Left renal pelvis (tissue), 4 donors: ENCODE measurements at places on chromosomes 11 and 22. TPM values are rescaled to one million over a fixed set of nuclear protein-coding genes. Genes with fewer than 3 reads are reported as not detected.

DGKZ gene
- 39.4 TPM for polyA plus RNA-seq

BCO2 gene
- 5.1 TPM for polyA plus RNA-seq

FXYD2 gene
- polyA plus RNA-seq, result 365 TPM

NELL1 gene
- 3.6 TPM for polyA plus RNA-seq

RAG2 gene
- 0.50 TPM for polyA plus RNA-seq

MMP27 gene
- polyA plus RNA-seq, result not detected

OR8H3 gene
- not detected for polyA plus RNA-seq

MAPK8IP2 gene
- polyA plus RNA-seq, result 0.85 TPM

OR5B3 gene
- polyA plus RNA-seq, result not detected

GAB4 gene
- not detected for polyA plus RNA-seq

JHY gene
- polyA plus RNA-seq, result 10.0 TPM

- no peak for DNase-seq
These were observed 117.2 kb upstream of the NAV2 start for GRCh38 chr11:19595499-19595839.

DNA sequence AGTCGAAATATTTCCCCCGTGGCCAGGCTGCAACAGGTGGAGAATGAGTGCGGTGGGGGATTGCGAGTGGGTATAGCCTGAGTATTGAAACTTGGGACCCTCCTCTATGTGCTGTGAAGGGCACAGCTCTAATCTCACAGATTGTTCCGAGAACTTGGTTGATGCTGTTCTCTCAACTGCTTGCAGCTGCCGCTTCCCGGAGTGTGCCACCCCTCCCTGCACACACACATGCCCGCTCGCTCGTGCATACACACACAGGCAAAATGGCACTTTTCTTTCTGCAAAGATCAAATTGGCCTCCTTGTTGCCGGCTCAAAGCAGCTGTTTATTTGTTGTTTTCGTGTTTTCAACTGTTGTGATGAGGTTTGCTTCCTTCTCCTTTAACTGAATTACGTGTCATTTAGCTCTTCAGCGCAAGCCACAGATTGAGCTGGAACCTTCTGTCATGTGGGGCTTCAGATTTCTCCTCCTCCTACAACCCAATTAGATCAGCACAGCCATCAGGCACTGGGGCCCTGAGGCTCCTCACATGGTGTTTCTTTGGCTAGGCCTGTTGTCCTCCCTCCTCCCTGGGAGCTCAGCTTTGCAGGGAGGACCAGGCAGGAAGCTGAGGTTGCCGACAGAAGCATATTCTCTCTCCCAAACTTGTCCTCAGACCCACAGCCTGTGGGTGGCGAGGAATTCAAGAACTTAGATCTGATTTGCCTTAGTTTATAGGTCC lies 13.9 kb upstream of the B3GAT1 start:
- DNase-seq, result no peak

- no peak for DNase-seq
These were observed 18.2 kb downstream of the RFPL3 start for GRCh38 chr22:32375678-32376450.

DNA sequence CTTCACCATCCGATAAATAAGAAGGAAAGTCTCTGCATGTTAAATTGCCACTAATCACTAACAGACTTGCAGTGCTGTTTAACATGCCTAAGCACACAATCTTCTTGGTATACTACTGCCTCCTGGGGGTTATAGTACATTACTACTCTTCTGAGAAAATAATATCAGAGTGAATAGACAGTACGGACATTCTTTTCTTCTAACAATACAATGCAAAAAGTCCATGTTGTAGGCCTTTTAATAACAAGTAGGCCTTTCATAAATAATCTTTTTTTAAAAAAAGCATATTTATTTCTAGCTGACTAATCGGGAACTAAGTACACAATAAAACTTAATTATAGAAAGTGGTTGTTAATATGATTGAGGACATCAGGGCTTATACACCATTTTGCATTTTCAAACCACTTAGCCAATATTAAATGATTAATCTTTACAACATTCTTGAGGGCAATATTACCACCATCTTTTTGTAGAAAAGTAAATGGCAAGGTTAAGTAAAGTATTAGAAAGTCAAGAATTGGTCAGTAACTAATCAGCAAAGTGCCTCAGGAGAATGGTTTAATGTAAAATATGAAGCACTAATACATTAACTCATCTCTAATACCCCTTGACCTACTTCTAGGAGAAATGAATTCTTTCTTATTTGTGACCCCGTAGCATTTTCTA lies 84.7 kb downstream of the TTC28 start:
- DNase-seq, result no peak

- DNase-seq, result no peak
These were observed 48.2 kb upstream of the CEP295 start for GRCh38 chr11:93613231-93613831.

GRCh38 chr11:83070731-83071566 lies 748 bp downstream of the RAB30 start:
- DNase-seq, result no peak

GRCh38 chr11:123168955-123169484 lies 26.0 kb downstream of the CLMP start:
- no peak for DNase-seq

- peak; percentile 54 for DNase-seq
These were observed 69.4 kb downstream of the OSBP2 start for GRCh38 chr22:30763815-30764673.

DNA sequence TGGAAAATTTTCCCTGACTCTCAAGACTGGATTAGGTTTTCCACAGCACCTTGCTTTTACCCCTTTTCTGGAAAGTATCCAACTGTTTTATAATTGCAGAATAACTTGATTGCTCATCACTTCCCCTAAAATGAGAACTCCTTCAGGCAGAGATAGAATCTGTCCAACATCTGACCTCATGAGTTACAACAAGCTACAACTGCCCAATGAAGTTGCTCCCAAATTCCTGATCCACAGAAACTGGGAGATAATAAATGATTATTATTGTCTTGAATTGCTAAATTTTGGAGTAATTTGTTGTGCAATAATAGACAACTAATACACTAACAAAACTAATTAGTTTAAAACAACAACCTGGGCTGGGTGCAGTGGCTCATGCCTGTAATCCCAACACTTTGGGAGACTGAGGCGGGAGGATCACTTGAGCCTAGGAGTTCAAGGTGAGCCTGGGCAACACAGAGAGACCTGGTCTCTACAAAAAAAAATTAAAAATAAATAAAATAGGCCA lies 10.0 kb upstream of the CCDC83 start:
- no peak for DNase-seq

DNA sequence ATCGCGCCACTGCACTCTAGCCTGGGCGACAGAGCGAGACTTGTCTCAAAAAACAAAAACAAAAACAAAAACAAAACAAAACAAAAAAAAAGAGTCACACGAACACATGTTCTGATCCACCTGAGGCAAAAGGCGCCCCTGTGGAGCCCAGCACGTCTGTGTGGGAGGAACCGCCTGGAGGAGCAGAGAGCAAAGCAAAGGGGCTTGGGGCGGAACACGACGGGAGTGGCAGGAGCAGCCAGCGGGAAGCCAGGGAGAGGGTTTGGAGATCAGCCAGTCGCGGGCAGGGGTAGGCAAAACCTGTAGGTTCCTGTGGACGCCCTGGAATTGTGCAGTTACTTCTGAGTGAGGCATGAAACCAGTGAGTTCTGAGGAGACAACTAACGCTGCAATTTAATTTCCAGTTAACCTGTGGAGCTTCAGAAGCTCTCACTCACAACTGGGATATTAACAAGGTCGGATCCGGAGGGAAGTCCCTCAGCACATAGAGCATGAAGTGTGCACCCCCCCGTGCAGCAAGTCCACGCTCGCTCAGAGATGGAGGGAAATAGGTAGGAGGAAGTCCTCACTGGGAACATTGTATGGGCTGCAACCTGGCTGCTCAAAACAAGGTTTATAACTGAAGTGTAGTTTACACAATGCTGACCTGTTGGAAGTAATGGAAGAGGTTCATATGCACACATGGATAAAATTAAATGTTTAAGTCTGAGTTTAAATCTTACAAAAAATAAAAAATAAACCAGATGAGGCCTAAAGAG lies 13.2 kb upstream of the USP18 start:
- no peak for DNase-seq

- no peak for DNase-seq
These were observed 611.1 kb downstream of the BRD1 start for GRCh38 chr22:49216579-49216978.

DNA sequence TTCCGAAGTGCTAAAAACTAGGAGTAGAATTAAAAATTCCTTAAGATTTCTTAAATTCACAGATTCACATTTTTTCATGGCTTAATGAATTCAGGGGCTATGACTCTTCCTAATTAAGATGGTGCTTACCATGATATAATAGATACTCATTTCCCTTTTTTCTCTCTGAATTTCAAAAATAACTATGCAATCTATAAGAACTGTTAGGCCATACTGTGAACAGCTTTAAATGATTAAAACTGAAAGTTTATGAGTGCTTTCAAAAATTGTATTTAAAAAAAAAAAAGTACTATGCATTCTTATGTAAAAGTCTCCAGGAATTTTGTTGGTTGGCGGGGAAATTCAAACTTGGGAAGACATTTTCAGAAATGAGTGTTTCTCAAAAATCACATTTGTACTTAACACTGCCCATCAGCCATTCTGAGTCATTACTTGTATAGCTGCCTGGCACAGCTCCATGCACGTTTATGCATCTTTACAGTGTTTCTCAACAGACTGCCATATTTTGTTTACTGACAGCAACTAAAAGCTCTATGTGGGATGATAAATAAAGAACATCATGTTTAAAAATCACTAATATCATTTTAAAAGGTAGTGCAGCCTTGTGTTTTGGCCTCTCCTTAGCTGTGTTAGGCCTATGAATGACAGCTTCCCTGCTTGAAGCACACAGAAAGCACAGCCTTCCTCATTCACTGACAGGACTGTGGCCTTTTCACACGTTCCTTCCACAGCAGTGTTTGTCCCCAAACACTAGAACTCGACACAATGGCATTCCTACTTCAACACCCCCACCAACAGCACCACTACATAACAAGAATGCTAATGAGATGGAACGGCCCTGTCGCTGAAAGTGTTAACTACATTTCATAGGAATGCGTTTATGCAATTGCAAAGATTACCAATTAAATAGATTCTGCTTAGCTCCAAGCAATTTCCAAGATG lies 131.4 kb downstream of the DCDC1 start:
- no peak for DNase-seq

GRCh38 chr11:96397863-96398262 lies 8.1 kb downstream of the JRKL start:
- DNase-seq, result no peak

GRCh38 chr22:42925598-42925997 lies 68.5 kb upstream of the ARFGAP3 start:
- DNase-seq, result no peak

DNA sequence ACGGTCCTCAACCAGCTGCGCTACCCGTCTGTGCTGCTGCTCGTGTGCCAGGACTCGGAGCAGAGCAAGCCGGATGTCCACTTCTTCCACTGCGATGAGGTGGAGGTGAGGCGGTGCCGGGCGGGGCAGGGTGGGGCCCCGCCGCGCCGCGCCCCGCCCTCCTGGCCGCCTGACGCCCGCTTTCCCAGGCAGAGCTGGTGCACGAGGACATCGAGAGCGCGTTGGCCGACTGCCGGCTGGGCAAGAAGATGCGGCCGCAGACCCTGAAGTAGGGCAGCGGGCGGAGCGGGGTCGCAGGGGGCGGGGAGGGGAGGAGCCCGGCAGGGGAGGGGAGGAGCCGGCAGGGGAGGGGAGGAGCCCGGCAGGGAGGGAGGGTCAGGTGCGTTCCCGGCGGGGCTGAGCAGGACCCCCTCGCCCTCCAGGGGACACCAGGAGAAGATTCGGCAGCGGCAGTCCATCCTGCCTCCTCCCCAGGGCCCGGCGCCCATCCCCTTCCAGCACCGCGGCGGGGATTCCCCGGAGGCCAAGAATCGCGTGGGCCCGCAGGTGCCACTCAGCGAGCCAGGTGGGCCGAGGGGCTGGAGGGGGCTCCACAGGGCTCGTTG lies 14.7 kb downstream of the EPS8L2 start:
- DNase-seq, result no peak

GRCh38 chr22:32696089-32696488 lies 105.4 kb upstream of the TIMP3 start:
- DNase-seq, result no peak

DNA sequence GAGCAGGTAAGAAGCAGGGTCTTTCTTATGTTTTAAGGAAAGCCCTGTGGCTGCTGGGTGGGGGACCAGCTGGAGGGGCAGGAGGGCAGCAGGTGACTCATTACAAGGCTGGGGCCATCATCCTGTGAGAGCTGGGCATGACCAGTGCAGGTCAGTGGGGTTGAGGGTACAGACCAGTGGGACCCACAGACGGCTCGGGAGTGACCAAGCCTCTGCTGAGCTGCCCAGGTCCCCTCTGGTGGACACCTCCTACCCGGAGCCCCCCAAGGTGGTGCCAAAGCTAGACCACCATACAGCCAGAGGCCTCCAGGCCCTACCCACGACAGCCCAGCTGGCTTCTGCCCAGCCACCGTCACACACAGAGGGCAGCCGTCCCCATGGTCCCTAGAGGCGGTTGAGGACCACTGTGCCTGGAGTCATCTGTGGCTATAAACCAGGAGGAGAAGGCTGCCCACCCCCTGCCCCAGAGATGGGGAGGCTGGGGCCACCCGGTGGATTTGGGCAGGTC lies 670 bp downstream of the MYEOV start:
- no peak for DNase-seq

DNA sequence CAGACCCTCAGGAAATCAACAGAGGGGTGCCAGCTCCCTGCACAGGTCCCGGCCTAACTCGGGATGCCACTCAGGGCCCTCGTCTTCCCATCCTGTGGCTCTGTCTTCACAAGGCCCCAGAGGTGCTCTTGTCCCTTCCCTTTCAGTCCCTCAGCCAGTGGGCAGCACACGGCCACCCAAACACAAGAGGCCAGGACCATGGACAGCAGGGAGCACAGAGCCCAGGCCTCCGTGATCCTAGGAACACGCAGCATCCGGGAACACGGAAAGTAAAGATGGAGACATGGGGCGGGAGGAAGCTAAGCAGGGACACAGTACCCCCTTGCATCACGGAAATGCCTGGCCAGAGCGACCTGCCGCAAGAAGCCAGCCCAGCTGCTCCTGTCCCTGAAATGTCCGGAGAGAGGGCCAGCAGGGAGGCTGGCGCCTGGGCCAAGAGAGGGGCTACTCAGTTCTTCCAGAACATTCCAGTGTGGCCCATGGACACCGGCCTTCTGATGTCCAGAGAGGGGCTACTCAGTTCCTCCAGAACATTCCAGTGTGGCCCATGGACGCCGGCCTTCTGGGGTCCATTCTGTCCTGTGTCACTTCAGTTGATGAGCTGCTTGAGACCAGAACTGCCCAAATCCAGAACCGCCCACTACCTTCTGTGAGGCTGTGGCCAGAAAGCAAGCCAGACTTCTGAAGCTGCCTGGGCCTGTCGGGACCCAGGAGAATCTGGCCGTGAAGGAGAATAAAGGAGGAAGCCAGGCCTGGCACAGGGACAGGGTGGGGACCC lies 274.0 kb downstream of the BRD1 start:
- DNase-seq, result peak; percentile 10

- no peak for DNase-seq
These were observed 803 bp upstream of the IFT27 start for GRCh38 chr22:36776722-36777121.

- DNase-seq, result no peak
These were observed 6.6 kb downstream of the OR51F1 start for GRCh38 chr11:4763096-4763495.

DNA sequence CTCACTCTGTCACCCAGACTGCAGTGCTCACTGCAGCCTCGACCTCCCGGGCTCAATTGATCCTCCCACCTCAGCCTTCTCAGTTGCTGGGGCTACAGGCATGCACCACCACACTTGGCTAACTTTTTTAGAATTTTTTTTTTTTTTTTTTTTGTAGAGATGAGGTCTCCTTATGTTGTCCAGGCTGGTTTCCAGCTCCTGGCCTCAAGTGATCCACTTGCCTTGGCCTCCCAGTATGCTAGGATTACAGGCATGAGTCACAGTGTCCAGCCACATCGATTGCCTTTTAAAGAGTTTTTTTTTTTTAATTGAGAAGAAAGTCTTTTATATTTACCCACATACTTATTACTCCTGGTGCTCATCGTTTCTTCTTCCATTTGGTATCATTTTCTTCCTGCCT lies 30.0 kb downstream of the PARVG start:
- DNase-seq, result no peak
